ENCODE measurements at places on chromosomes 16 and 17. TPM values are rescaled to one million over a fixed set of nuclear protein-coding genes. Genes with fewer than 3 reads are reported as not detected.

The EVI2B gene
- 10.3 TPM for total RNA-seq

The CDK10 gene
- 78.1 TPM for total RNA-seq

The IL34 gene
- not detected for total RNA-seq

The CBFB gene
- 84.6 TPM for total RNA-seq

The TSPOAP1 gene
- 11.8 TPM for total RNA-seq

The MYH3 gene
- 3.3 TPM for total RNA-seq

The CYB561 gene
- total RNA-seq, result 3.0 TPM

The TLCD1 gene
- total RNA-seq, result 8.7 TPM

The CDR2 gene
- total RNA-seq, result 29.5 TPM

The MIF4GD gene
- total RNA-seq, result 39.1 TPM

Measured in activated CD4-positive, alpha-beta T cell treated with anti-CD3 and anti-CD28 coated beads for 36 hours (primary cell).